ENCODE measurements at places on chromosomes 7 and 10. TPM values are rescaled to one million over a fixed set of nuclear protein-coding genes. Genes with fewer than 3 reads are reported as not detected.

Gene OR6B1
- total RNA-seq, result not detected

Gene GATA3
- 1.7 TPM for total RNA-seq

Gene RADIL
- total RNA-seq, result 2.2 TPM

Gene SPDYE5
- not detected for total RNA-seq

Gene PON1
- not detected for total RNA-seq

Gene FXYD4
- not detected for total RNA-seq

Gene AKR1C3
- total RNA-seq, result 3,253 TPM

GRCh38 chr7:94244760-94245159, 149.9 kb upstream of the COL1A2 start:
- no peak for DNase-seq

GRCh38 chr10:43409385-43410109, 561 bp upstream of the HNRNPF start:
- DNase-seq, result peak; percentile 81

- DNase-seq, result no peak
Observed at GRCh38 chr10:132549371-132549770, 11.8 kb downstream of the INPP5A start.

- no peak for DNase-seq
Observed at GRCh38 chr7:139829775-139830117, 682 bp downstream of the TBXAS1 start.

DNA sequence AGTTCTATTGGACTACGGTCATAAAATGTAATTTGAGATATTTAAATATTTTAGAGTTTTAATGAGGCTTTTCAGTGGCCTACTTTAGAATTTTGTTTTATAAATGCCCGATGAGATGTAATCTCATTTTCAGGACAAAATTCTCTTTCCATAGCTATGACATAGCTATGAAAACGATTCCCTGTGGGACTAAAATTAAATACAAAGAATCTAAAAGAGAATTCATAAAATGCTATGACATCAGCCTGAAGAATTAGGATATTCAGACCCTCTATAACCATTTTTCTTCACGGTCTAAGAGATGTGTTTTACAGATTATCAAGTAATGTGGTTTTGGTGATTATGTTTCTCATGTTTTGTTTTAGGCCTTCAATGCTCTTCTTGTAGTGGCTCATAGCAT, 48.2 kb upstream of the ODAD2 start:
- no peak for DNase-seq

GRCh38 chr10:4254101-4254994, 469.3 kb upstream of the KLF6 start:
- no peak for DNase-seq

- no peak for DNase-seq
Observed at GRCh38 chr7:12120632-12121031, 90.5 kb upstream of the TMEM106B start.

DNA sequence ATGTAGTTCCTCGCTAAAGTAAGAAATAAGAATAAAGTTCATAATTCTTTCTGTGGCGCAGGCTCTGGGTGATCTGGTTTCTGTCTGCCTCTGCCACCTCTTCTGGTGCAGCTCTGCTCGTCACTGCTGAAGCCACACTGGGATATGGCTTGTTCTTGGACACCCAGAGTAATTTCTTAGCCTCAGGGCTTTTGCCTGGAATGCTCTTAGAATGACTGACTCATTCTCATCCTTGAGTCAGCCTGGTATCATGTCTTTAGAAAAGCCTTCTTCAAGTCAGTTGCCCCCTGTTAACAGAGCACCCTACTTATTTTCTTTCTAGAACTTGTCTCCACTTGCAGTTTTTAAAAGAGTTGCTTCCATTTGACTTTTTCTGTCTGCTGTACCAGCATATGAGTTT, 2.0 kb downstream of the ZSCAN25 start:
- peak; percentile 17 for DNase-seq

- DNase-seq, result peak; percentile 22
Observed at GRCh38 chr10:125661941-125662515, 20.9 kb downstream of the TEX36 start.

DNA sequence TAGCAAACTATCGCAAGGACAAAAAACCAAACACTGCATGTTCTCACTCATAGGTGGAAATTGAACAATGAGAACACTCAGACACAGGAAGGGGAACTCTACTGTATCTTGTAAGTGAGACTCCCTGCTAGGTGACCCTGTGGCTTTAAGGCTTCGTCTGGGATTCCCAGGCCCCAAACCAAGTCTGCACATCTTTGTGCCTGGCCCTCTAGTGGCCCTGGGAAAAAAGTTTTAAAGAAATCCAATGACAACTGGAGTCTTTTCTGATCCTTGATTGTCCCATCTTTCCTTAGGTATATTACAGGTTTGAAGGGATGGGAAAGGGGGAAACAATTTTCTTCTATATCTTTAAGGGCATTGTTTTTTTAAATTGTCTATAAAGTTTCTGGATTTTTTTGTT, 10.6 kb upstream of the LIPM start:
- peak; percentile 16 for DNase-seq

- no peak for DNase-seq
Observed at GRCh38 chr7:50155755-50156154, 62.7 kb upstream of the ZPBP start.

DNA sequence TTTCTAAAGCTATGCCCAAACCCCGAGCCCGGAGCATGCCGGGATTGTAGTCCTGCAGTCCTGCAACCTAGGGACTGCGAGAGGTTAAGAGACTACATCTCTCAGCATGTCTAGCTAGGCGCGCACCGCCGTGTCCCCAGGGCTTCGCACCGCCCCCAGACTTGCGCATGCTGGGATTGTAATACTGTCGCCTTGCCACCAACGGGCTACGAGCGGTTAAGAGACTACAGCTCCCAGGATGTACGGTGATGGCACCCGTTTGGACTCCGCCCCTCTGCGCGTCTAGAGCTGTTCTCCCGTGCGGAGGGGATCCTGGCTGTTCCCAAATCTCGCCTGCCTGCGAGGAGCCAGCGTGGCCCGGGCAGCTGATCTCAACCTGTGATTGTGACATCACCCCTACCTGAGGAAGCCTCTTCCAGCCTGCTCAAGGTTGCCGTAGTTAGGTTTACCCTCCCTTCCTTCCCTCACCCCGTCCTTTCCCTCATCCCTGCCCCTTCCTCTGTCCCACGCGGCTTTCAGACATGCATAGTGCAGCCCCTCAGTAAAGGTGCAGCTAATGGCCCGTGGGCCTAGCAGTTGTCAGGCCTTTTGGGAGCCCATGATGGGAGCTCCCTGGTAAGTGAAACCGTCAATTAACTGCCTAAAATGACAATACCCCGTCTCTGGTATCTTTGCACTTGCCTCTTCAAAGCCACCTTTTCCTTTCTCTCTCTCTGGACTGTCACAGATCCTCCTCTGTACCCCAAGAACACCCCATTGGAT, 6.3 kb upstream of the ZNF736 start:
- peak; percentile 86 for DNase-seq

- DNase-seq, result no peak
Observed at GRCh38 chr10:69125554-69125953, 1.6 kb downstream of the VPS26A start.

DNA sequence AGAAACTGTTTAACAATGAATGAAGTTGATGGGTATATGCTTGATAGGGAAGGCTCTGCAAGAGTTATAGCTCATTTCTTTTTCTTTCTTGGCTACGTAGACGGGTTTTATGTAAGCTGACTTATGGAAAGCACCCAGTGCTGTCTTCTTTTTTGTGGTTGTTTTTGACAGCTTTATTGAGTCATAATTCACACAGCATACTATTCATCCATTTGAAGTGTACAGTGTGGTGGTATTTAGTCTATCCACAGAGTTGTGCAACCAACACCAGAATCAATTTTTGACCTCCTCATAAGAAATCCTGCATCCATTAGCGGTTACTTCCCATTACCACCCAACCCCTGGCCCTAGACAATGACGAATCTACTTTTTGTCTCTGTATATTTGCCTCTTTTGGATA, 240.6 kb upstream of the KIAA1217 start:
- no peak for DNase-seq

DNA sequence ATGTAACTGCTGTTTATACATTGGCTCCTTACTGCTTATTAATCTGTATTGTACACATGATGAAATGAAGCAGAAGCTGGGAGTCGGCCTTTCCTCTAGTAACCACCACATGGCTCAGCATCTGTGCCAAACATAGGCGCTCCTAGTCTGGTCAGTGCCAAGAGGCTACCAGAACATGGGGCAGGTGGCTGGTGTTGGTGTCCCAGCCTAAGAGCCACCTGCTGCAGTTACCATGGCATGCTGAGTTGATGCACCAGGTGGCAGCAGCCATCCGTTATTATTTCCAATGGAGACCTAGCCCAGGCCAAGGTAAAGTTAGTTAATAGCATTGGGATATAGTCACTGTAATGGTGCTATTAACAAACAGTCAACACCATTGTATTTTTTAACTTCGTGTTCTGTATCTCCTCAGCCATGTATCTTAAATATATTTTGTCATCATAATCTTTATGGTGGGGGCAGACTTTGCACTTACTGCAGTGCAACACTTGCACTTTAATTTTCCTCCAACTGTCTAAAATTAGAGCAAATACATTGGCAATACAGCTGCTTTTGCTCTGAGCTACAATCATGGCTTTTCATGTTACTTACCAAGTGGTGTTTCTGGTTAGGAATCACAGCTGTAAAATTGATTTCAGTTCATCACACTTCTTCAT, 33.1 kb downstream of the HBP1 start:
- DNase-seq, result no peak

DNA sequence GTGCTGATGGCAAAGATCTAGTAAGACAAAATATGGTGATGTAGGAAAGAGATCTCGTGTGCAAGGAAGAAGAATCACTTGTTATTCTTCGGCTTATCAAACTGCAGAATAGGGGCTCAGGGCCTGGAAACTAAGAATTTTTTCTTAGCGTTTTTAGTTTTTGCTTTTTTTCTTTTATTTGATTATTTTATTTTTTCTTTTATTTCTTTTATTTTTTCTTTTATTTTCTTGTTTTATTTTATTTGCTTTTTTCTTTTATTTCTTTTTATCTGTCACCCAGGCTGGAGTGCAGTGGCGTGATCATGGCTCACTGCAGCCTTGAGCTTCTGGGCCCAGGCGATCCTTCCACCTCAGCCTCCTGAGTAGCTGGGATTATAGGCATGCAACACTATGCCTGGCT, 70.0 kb downstream of the ATRNL1 start:
- DNase-seq, result no peak

DNA sequence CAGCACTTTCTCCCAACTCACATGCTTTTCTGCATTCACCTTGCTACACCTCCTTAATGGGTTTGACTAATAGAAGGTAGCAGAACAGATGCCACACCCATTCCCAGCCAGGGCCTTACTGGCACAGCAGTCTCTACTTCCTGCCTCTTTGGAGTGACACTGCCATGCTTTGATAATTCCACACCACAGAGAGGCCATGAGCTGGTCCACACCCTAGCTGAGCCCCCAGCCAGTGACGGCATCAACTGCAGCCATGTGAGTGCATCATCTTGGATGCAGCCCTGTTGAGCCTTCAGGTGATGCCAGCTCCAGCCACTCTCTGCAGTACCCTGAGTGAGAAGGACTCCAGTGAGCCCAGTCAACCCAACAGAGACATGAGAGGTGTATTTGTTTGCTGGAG, 27.5 kb upstream of the EZH2 start:
- DNase-seq, result peak; percentile 14

DNA sequence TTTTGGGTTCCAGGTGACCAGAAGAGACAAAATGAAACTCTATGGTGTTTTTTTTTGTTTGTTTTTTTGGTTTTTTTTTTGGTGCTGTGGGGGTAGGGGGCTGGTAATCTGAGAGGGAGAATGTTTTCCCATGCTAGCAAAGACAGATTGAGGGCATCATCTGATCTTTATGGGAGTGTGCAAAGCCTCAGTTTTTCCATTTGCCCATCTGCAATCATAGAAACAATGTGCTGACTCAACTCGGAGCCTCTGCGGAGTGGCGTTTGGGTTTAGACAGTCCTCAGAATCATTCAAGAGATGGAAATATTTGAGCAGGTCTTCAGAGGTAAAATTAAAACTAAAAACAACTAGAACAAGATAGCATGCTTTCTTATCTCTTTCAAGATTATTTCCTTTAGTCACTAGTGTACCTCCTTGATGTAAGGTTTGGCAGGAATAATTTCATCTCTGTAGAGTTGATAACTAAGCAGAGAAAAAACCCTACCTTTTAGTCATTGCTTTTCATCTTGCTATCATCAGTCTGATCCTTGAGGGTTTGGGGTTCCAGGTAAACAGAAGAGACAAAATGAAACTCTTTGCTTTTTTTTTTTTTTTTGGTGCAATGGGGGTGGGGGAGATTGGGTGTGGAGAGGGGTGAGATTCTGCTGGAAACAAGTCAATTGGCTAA, 18.0 kb downstream of the CNNM2 start:
- DNase-seq, result no peak

DNA sequence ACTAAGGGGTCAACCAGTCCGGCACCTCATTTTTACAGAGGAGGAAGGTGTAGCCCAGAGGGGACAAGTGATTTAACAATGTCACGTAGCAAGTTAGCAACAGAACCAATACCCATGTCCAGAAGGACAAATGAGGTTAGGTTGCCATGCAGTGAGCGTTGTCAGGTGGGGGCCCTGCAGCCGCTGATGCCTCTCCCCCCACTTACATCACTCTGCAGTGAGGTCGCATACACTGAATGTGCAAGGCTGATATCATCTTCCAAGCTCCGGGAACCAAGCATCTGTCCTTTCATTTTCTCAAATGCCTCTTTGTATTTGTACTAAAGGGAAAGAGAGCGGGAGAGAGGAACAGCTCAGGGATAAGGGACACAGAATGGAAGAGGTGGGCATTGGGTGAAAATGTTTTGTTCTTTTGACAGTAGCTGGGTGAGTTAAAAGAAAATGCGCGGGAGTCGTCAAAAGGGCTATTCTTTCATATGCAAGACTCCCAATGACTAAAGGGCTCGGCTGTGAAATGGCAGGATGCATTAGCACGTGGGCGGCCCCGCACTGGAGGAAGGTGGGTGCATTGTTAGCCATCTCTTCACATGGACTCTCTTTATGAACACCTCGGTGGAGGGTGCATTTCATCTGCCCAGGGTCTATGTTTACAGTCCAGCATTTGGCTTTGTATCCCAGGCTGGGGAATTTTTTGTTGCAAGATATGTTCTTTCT, 49.7 kb downstream of the NRAP start:
- no peak for DNase-seq

DNA sequence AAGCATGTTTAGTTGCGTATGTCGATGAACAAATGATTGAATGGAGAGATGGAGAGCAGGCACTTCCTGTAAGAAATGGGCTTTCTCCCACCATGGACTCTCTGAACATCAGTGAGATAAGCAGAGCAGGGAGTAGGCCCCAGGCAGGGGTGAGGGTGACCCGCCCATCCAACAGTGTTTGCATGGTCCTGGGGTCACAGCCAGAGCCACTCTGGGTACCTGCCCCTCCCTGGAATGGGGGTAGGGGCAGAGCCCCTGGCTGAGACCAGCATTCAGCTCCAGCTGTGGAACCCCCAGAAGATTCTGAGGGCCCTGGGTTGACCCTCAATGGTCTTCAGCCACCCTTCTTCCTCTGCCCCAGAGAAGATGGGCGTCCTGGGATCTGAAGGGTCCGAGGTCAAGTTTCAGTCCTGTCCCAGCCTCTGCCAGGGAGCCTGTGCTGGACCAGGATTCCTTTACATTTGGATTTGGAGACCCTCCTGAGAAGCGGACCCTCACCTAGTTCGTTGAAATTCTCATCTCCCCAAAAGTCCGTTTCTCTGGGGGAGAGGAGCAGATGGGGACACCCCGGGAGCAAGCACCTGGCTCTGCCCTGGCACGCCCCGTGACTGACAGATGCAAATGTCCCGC, 2.4 kb upstream of the FGF8 start:
- DNase-seq, result no peak
